Amygdala (tissue), 56 donors: ENCODE measurements at places on chromosomes 1 and 21.

GRCh38 chr1:236083650-236084385 is 18.9 kb upstream of the NID1 start:
- no peak for DNase-seq

DNA sequence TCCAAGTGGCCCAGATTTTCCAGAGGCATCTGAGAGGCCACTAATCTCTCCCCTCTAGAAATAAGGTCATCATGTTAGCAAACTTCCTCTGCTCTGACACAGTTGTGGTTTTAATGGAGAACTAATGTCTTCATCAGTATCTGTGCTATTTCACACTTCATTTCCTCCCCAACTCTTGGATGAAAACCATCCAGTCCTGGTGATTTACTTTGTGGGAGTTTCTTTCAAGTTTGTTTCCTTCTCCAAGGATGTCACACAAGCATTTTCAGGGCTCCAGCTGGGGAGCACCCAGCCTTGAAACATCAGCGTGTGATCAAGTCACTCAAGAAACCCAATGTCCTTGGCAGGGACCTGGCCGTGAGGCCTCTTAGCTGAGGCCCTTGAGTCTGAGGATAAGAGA is 38.8 kb downstream of the TBX15 start:
- no peak for DNase-seq

- DNase-seq = no peak
Measured at GRCh38 chr1:67790201-67790692, 43.0 kb downstream of the GNG12 start.

DNA sequence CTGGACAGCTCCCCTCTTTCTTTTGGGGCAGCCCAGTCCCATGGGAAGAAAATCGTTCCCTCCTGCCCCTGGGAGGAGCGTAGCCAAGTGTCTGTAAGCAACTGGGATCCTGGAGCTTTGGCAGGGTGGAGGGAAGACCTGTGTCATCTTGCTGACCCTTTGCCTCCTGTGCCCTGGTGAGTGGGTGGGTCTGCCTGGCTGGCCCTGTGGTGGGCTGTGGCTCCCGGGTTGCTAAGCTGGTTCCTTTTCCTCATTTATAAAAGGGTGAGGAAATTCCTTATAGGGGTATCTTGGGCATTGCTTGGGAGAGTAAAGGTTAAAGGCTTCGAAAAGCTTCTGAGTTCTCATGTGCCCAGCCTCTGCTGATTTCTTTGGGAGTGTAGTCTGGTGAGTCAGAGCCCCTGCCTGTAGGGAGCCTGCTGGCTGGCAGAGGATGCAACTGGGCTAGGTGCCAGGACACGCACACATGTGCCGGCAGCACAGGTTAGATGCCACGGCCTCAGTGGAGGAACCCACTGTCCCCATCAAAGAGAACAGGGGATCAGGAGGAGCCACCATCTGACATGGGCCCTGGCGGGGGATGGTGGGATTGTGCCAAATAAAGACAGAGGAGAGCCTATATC is 85.2 kb downstream of the ARHGEF10L start:
- DNase-seq = no peak

DNA sequence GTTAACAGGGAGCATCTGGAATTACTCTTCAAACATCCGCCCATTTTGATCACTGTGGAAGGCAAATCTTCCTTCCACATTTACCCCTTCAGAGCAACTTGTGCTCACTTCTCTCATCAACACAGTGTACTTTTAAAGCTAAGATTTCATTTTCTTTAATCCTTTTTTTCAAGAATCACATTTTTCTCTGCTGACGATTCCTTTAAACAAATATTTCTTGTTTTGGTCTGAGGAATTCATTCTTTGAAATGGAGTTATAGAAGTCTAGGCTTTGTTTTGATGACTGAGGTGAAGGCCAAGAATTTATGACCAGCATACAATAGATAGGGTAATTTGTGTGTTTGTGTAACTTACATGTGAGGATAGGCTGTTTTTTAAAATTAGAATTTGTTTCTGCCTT is 25.6 kb downstream of the LRRC42 start:
- DNase-seq = no peak

DNA sequence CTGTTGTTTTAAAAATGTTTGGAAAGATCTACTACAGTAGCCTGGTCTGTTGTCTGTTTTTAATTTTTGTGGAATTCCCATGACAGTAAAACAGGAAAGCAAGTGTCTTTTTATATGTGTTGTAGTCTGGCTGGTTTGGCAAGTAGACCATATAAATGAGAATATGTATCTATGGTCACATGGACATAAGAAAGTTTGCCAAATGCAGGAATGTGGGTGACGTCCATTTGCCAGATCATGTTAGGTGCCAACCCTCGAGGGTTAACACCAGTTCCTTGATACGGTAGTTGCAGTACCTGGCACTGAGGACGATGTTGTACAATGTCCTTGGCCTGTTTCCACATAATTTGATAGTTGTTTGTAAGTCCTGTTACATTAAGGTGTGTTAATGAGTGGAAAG is 6.2 kb downstream of the DAP3 start:
- no peak for DNase-seq

- no peak for DNase-seq
Measured at GRCh38 chr1:212341090-212341489, 55.9 kb downstream of the PPP2R5A start.

DNA sequence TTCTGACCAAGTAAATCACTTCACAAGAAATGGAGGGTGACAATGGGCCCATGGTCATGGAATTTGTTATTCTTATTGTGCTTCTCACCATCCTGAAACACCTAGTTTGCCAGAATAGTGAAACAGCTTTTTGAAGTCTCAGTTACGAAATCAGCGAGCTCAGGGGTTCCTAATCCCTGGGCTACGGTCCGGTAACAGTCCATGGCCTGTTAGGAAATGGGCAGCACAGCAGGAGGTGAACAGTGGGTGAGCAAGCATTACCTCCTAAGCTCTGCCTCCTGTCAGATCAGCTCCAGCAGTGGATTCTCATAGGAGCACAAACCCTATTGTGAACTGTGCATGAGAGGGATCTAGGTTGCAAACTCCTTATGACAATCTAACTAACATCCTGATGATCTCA is 1356.3 kb downstream of the KCNT2 start:
- DNase-seq = no peak

DNA sequence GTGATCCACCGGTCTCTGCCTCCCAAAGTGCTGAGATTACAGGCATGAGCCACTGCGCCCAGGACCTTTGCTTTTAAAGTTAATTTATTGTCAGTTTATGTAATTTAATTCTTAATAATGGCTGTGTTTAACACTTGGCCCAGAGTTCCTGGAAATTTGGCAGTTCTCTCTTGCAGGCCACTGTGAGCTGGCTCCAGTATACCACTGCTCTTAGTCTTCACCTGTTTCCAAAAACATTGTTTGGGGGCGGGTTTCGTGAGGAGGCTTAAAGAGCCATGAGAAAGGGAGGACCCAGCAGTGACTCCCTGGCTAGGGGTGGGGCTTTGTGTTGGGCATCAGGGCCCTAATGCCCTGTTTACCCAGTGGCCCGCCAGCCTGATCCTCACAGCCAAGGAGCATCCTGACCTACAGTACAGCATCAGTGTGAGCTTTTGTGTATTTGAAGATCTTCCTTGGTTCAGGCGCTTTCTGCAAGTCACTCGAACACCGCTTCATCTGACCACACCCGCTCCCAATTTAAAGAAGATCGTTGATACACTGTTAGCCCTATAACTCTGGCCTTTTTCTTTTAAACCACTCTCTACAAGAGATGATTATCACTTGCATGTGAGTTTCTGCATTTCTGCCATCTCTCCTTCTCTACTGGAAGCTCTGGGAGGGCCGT is 12.0 kb upstream of the BGLAP start:
- no peak for DNase-seq

DNA sequence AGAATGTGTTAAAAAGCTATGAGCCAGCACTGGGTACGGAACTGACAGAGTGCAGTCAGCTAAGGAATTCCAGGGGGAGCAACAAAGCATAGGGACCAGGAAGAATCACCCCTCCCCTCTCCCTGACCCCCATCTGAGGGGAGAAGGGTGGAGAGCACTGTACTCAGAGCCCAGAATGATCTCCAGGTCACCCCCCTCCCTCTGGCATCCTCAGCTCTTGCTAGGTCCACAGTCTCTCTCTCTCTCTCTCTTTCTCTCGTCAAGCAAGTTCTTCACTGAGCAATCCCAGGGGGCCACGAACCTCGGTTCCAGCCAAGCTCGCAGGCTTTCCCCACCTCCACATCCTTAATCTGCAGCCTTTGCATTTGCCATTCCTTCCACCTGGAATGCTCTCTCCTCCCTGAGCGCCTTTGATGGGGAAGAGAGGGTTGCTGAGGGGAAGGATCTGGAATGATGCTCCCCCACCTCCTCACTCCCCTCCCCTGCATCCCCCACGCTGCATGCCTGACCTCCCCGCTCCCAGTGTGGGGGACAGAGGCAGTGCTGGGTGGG is 6.7 kb upstream of the WASF2 start:
- no peak for DNase-seq

DNA sequence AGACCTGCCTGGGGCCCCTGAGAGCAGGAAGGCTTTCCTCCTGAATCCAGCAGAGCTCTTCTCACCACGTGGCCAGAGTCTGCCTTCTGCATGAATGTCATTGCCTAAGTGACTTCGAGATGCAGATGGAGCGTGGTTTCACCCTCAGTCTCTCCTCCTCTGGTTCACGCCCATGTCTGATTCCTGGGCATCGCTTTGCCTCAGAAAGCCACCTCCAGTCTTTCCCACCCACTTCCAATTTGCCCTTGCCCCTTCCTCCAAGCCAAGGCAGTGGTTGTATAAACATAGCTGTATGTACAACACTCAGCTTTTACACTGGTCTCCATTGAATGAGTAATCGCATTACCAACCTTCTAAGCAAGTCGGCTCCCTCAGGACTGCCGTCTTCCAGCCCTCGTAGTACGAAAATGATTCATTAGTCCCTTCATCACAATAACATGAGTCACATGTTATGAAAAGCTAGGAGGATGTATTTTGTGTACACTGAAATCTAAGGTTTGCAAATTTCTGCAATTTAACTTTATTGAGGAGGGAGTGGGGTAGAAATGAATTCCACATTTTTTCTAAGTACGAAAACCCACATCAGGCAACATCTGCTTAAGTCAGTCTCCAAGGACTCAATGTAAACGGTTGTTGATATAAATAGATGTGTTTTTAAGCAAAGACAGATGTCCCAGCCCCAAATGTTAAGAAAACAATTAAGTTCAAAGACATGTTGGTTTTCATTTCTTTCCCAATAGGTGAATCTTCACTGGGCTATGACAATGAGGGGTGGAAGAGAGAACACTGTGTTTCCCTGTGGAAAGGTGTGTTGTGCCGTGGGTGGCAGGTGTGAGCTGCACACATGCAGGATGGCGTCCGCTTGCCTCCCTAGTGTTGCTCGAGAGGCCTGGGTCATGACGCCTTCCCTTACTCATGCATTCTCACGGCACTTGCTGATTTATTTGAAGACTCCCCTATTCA is 32.3 kb upstream of the ETS2 start:
- no peak for DNase-seq

- no peak for DNase-seq
Measured at GRCh38 chr1:94395748-94396309, 22.4 kb upstream of the ABCD3 start.

GRCh38 chr1:59574085-59574484 is 240.7 kb upstream of the HOOK1 start:
- no peak for DNase-seq

- DNase-seq = no peak
Measured at GRCh38 chr21:15031790-15032357, 32.9 kb downstream of the NRIP1 start.

GRCh38 chr21:38346286-38346685 is 89.5 kb downstream of the KCNJ15 start:
- no peak for DNase-seq

DNA sequence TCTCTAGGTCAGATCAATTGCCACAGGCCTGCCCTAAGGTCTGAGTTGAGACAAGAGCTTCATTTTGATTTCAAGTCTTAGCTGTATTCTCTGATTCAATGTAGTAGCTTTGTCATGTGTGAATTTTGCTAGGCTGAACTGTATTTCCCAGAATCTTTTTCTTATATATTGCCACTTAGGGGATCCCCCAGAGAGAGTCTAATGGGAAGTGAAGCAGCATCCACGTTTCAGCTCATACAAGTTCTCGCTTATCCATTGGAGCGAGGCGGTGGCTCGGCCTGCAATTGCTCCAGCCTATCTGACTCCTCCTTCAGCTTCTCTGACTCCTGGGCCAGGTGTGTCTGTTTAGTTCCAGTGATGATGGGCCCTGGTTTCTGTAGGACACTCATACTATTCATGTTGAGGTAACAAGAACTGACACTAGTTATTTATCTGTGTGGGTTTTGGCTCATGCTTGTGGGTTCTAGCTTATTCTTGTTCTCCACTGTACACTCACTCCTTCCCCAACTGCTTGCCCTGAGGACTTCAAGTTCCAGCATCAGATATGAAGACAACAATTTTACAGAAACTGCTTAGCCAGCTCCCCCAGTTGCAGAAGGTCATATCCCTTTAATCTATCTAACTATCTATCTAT is 48.2 kb downstream of the TBX19 start:
- DNase-seq = no peak

GRCh38 chr1:245475126-245475525 is 320.3 kb downstream of the KIF26B start:
- DNase-seq = no peak

DNA sequence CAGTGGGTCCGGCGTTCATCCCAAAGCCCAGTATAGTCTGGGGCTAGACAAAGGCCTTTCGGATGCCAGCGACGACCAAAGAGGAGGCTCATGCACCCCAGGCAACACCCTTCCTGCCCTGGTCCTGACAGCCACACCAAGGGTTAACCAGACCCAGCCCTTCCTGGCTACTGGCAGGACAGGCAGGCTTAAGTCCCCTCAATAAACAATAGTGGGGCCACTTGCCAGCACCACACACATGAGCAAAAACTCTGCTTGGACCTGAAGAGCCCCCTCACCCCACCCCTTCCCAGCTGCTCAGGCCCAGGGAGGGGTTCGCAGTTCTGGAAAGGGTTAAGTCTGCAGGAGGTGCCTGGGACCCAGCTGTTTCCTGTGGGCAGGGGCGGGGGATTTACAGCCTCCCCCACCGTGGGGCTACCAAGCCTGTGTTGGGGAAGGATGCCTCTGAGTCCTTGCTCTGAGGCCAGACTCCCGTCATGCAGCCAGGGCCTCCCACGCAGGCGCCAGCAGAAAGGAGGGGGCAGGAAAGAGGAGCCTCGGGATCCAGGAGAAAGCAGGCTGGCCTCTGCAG is 18.2 kb downstream of the PHLDA3 start:
- DNase-seq = peak; percentile 45

GRCh38 chr1:11697893-11698210 is 6.3 kb downstream of the DRAXIN start:
- no peak for DNase-seq

DNA sequence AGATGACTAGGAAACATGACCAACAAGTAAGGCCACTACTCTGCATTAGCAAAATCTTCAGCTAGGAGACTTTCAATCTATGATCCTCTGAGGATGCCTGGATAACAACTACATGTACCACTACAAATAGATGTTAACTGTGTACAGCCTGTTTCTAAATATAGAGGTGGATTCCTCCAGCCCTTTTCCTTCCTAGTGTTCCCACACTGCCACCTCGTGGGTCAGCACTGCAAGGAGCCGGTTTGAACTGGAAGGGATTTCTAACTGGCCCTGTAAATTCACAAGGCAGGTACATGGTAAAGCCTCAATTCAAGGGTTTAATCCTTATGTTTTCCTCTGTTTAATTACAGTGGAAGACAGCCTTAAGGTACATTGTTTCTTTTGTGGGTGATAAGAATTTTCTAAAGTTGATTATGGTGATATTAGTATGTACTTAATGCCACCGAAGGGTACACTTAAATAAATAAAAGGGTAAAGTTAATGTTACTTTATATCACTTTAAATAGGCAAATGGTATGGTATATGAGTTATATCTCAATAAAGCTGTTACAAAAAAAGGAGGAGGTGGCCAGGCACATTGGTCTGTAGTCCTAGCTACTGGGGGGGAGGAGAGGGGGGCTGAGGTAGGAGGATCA is 14.4 kb downstream of the SMYD3 start:
- peak; percentile 63 for DNase-seq
